ENCODE measurements at places on chromosomes 16 and 17. TPM values are rescaled to one million over a fixed set of nuclear protein-coding genes. Genes with fewer than 3 reads are reported as not detected.
A peak's percentile ranks its signal among the peaks of the same experiment; 100 is the strongest.

DNA sequence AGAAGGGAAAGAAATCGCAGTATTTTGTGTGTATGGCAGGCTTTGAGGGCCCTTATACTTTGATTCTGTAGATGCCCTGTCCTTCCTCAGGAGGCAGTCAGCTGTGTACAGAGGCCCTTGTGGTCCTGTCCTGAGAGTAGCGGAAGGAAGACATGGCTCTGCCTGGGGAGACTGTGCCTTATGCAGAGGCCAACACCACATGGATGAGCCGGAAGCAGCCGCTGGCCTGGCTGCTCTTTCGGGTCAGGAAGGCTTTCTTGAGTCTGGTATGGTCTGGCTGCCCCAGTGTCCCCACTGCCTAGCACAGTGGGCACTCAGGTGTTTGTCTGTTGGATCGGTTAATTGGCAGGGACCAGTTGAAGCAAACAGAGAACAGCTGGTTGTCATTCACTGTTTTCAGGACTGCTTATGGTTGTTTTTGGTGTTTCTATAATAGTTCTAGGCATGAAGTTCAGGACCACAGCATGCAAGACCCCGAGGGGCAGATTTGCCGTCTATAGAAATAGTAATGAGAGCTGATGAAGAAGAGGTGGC, 12.4 kb downstream of the USP10 start:
- DNase-seq, result no peak
- peaks cover 33% of the 10 kb centered on the region for H3K4me1 ChIP-seq
- no peaks in the 10 kb centered on the region for H3K27me3 ChIP-seq
- H3K4me3 ChIP-seq, result no peak overlapping the region
- H3K36me3 ChIP-seq, result no peaks in the 10 kb centered on the region

- H3K36me3 ChIP-seq, result no peaks in the 10 kb centered on the region
- DNase-seq, result no peak
- no peaks in the 10 kb centered on the region for H3K4me1 ChIP-seq
These were observed 4.1 kb upstream of the TNFRSF13B start for GRCh38 chr17:16975744-16976625.

DNA sequence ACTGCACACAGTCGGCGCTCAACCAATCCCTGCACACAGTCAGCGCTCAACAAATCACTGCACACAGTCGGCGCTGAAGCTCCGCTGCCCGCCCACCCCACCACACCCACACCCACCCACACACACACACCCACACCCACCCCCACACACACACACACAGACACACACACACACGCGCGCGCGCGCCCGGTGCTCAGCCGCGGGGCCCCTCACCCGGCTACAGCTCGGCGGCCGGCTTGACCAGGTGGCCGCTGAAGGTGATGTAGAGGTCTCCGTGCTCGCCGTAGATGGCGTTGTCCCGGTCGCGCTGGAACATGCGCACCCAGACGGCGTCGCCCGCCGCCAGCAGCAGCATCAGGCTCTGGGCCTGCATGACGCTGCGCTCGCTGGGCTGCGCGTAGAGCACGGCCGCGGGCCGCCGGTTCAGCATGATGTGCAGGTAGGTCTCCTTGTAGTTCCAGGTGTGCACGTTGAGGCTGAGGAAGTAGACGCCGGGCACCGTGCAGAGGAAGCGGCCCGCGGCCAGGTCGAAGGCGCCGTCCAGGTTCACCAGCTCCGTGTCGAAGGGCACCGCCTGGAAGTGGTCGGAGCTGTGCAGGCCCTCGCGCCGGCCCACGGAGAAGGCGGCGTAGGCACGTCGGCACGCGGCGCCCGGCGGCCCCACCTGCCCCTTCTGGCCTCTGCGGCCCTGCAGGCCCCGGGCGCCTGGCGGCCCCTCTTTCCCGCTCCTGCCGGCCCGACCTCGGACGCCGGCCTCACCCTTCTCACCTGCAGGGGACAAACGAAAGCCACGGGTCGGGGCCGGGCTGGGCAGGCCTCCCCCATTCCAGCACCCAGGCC, 2.5 kb downstream of the C1QTNF8 start:
- H3K27ac ChIP-seq, result no peak overlapping the region
- peaks cover 25% of the 10 kb centered on the region for H3K4me1 ChIP-seq
- H3K36me3 ChIP-seq, result no peaks in the 10 kb centered on the region
- H3K27me3 ChIP-seq, result no peaks in the 10 kb centered on the region

P2RX5 gene
- total RNA-seq, result 1.7 TPM

- no peak for DNase-seq
- H3K4me3 ChIP-seq, result no peak overlapping the region
- no peaks in the 10 kb centered on the region for H3K4me1 ChIP-seq
- no peak overlapping the region for H3K27ac ChIP-seq
- no peaks in the 10 kb centered on the region for H3K36me3 ChIP-seq
These were observed 22.6 kb downstream of the LRRC36 start for GRCh38 chr16:67349172-67349571.

KRT32 gene
- total RNA-seq, result not detected

LSM12 gene
- total RNA-seq, result 27.3 TPM

KRTAP9-8 gene
- not detected for total RNA-seq

DNA sequence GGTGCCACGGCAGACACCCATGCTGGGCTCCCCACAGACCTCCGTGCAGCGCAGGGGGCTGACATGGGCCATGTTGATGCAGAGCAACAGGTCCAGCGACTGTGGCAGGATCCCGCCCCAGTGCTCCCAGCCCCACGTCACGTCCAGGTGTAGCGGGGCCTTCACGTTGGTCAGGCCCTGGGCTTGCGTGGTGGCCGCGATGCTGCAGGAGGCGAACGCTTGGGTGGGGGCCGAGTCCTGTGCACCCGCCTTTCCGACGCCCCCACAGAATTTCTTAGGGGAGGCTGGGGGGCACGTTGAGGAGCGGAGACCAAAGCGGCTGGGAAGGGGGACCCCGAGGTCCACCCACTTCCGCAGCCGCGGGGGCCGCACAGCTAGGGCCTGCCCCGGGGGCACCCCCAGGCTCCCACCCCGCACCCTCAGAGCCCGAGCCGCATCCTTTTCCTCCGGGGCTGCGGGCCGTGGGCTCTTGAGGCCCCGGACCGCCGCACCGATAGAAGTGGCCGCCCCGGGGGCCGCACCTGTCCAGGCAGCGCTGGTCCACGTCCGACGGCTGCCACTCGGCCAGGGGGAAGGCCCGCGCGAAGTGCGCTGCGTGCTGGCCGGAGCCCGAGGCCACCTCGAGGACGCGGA, 416 bp downstream of the METTL26 start:
- no peaks in the 10 kb centered on the region for H3K36me3 ChIP-seq
- no peak for DNase-seq
- H3K27me3 ChIP-seq, result no peaks in the 10 kb centered on the region
- H3K4me1 ChIP-seq, result peaks cover 39% of the 10 kb centered on the region

DNA sequence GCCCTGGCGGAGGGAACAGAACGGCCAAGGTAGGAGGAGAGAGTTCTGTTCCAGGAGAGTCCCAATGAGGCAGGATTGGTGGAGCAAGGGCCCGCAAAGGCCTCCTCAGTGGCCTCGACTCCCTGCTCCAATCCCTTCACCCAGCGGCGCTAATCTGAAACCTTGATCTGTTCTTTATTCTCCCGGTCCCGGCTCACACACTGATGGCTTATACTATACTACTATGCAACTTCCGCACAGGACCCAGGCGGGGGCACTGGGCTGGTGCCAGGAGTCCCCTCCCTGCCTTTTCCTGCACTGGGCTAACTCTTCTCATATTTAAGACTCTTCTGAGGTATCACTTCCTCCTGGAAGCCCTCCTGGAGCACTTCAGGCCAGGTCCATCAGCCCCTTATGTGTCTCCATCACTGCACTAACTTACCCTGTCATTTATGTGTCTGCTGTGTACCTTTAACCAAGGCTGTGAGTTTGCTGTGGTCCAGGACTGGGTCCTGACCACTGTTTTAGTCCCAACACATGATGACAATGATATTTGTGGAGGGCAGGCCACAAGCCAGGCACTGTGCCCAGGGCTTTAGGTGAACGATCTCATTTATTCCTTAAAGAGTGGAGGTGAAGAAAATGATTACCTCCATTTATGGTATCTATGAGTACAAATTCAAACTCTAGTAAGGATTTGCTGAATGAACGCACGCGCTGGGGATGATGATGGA, 6.8 kb downstream of the CCDC102A start:
- H3K36me3 ChIP-seq, result no peaks in the 10 kb centered on the region
- no peak for DNase-seq
- no peak overlapping the region for H3K4me3 ChIP-seq
- H3K27me3 ChIP-seq, result no peaks in the 10 kb centered on the region
- H3K4me1 ChIP-seq, result peaks cover 44% of the 10 kb centered on the region

- H3K36me3 ChIP-seq, result peaks cover under 1% of the 10 kb centered on the region
- H3K4me3 ChIP-seq, result peak overlapping the region; percentile 76
- H3K27me3 ChIP-seq, result no peaks in the 10 kb centered on the region
- peaks cover 54% of the 10 kb centered on the region for H3K4me1 ChIP-seq
- peak overlapping the region; percentile 100 for H3K27ac ChIP-seq
These were observed 1.6 kb downstream of the NUFIP2 start for GRCh38 chr17:29292071-29292991.

DNA sequence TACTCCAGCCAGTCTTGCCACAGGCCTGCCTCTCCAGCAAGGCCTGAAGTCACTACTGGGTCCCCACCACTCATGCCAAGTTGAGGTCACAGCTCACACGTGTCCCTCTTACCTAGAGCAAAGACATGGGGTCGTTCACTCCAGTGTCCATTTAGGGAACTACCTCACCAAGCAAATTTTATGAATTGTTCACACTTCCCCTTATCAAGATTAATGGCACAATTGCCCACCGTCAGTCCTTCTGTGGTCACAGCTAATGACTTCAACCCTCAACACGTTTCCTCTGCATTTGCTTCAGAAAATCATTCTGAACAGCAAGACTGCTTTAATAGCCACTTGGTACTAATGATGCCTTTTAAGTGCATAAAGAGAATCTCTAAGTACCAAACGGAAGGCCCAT, 14.6 kb downstream of the IRX6 start:
- DNase-seq, result no peak
- no peak overlapping the region for H3K27ac ChIP-seq
- no peak overlapping the region for H3K4me3 ChIP-seq
- no peaks in the 10 kb centered on the region for H3K27me3 ChIP-seq

GRCh38 chr16:66580605-66581209, 1.4 kb downstream of the CMTM2 start:
- no peak overlapping the region for H3K4me3 ChIP-seq
- no peak overlapping the region for H3K27ac ChIP-seq
- peaks cover 17% of the 10 kb centered on the region for H3K4me1 ChIP-seq
- H3K36me3 ChIP-seq, result no peaks in the 10 kb centered on the region
- DNase-seq, result no peak

CHTF18 gene
- 4.9 TPM for total RNA-seq

GRCh38 chr17:8105957-8106398, 12.3 kb downstream of the ALOXE3 start:
- H3K27ac ChIP-seq, result no peak overlapping the region
- H3K27me3 ChIP-seq, result peaks cover 9% of the 10 kb centered on the region
- peaks cover 13% of the 10 kb centered on the region for H3K4me1 ChIP-seq

GRCh38 chr16:56047307-56048234, 143.7 kb upstream of the GNAO1 start:
- no peaks in the 10 kb centered on the region for H3K36me3 ChIP-seq
- no peaks in the 10 kb centered on the region for H3K27me3 ChIP-seq
- no peak for DNase-seq
- H3K4me1 ChIP-seq, result no peaks in the 10 kb centered on the region

MT1M gene
- 63.3 TPM for total RNA-seq

GRCh38 chr17:64077379-64077778, 52.6 kb downstream of the ERN1 start:
- H3K4me3 ChIP-seq, result no peak overlapping the region
- no peaks in the 10 kb centered on the region for H3K27me3 ChIP-seq
- peaks cover 11% of the 10 kb centered on the region for H3K36me3 ChIP-seq

OTOP3 gene
- 0.74 TPM for total RNA-seq

PDF gene
- 44.9 TPM for total RNA-seq

- H3K27me3 ChIP-seq, result no peaks in the 10 kb centered on the region
- H3K4me1 ChIP-seq, result peaks cover 23% of the 10 kb centered on the region
- DNase-seq, result no peak
- peaks cover 9% of the 10 kb centered on the region for H3K36me3 ChIP-seq
These were observed 76.4 kb downstream of the SOCS1 start for GRCh38 chr16:11179574-11179973.

GRCh38 chr17:28860363-28860808, 5.6 kb downstream of the ERAL1 start:
- no peak overlapping the region for H3K27ac ChIP-seq
- peaks cover 30% of the 10 kb centered on the region for H3K36me3 ChIP-seq
- peaks cover 7% of the 10 kb centered on the region for H3K4me1 ChIP-seq
- DNase-seq, result no peak

DNA sequence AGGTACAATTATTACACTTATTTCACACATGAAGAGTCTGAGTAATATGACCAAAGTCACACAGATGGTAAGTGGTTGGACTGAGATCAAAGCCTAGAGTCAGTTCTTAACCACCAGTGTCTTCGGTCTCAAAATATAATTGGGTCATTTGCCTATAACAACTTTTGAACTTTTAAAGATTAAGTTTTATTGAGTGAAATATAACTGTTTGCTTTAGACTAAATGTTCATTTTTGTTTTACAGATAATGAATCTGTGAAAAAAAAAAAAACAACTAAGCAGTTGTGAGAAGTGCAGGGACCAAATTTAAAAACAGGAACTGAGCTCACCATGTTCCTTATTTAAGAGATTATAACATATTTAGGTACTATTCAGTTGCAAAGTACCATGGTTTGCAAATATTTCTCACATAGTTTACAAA, 150.1 kb downstream of the ITFG1 start:
- H3K4me1 ChIP-seq, result no peaks in the 10 kb centered on the region
- no peaks in the 10 kb centered on the region for H3K27me3 ChIP-seq
- no peak overlapping the region for H3K4me3 ChIP-seq
- no peaks in the 10 kb centered on the region for H3K36me3 ChIP-seq

- H3K4me1 ChIP-seq, result peaks cover 51% of the 10 kb centered on the region
- H3K27ac ChIP-seq, result peak overlapping the region; percentile 87
- no peak overlapping the region for H3K4me3 ChIP-seq
- DNase-seq, result no peak
These were observed 7.2 kb downstream of the PDK2 start for GRCh38 chr17:50102164-50102991.

DNA sequence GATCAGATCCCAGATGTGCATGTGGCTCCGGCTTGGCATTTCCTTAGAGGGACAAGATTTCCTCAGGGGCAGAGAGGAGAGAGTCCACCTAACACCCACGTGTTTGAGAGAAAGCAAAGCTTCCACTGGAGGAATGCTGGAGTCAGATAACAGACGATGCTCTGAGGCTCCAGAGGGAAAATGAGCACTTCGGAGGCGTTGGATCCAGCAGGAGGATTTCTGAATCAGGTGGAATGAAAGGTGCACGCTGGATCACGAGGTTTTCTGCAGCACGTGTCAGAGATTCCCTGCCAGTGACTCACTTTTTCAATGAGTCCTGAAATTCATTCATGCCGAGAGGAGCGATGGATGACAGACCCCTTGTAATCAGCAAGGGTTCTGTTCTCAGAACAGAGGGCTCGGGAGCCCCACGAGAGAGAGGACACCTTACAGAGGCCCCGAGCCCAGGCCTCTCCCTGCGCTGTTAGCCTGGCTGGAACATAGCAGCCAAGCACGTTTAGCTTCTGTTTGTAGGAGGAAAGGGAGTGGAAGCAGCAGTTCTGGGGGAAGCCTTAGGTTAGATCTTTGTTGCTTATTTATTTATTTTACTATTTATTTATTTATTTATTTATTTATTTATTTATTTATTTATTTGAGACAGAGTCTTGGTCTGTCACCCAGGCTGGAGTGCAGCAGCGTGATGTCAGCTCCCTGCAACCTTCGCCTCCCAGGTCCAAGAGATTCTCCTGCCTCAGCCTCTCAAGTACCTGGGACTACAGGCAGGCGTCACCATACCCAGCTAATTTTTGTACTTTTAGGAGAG, 49.3 kb upstream of the JPH3 start:
- H3K27me3 ChIP-seq, result no peaks in the 10 kb centered on the region
- no peak for DNase-seq
- H3K4me1 ChIP-seq, result peaks cover 8% of the 10 kb centered on the region
- H3K27ac ChIP-seq, result no peak overlapping the region
- H3K4me3 ChIP-seq, result no peak overlapping the region

MYH2 gene
- total RNA-seq, result not detected
